ENCODE measurements at places on chromosomes 16 and 17.

DNA sequence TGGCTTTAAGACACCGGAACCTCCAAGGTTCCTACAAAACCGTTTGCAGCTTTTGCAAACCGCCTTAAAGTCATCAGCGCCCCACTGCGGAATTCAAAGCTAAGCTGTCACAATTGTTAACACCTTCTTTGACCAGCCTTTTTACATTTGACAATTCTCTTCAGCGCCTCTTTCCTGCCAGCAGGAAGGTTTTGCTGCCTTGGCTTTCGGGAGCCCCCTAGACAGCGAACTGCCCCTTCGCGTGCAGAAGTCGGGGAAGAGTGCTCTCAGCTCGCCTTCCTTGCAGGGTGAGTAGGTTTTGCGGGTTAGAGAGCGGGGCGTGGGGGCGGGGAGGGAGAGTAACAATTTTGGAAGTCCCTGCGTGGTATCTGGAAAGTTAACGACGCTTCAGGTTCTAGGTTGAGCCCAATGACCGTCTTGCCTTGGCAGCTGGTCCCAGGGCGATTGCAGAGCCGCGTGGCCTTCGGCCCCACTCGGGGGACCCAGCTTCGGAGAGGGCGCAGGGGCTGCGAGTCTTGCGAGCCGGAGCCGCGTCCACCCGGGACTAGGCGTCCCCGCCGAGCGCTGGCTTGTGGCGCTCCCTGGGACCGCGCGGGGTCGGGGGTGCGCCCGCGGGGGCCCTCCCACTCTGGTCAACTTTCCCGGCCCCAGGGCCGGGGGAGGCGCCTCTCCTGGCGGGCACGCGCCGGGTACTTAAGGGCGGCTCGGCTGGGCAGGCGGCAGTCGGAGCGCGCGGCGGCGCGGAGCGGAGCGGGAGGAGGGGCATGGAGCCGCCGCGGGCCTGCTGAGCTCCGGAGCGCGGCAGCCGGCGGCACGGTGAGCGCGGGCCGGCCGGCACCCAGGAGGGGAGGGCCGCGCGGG lies at the start of gene HAS3:
Gene HAS3 (plus strand): TSS at position 153 of the 861 bp plus-strand sequence. CDS start 3,743 bp downstream, outside the sequence.
- peak; percentile 22 for DNase-seq

GRCh38 chr16:66740533-66740932 lies 10.9 kb downstream of the DYNC1LI2 start:
- no peak for DNase-seq

DNA sequence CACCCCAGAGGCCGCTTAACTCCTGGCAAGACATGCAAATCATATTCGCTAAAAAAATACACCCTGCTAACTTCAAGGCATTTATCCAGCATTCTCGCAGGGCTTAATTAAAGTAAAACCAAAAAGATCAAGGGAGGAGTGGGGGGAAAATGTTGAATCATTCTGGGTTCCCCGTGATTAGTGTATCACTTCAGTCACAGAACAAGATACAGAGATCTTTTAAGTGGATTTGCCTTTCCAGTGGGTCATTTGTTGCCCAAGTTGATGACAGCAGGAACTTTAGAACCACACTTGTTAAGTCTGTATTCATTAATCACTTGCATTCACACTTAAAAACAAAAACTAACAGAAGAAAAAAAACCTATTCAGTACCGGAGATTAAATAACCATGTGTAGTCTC lies 17.3 kb downstream of the CRYBA1 start:
- DNase-seq: no peak

DNA sequence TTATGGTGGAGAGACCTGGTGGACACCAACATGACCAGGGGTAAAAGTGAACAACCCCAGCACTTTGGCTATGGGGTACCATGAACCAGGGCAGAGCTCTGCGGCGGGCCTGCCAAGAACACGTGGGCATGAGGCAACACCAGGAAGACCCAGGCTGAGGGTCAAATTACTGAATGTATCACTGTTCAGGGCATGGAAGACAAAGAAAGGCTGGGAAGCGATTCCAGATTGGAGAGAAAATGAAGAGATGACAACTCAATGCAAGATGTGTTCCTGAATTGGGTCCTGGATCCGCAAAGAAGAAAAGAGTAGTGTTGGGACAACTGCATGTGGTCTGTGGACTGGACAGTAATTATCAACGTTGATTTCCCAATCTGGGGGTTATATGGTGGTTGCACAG lies 19.8 kb downstream of the SPHK1 start:
- no peak for DNase-seq

Measured in stimulated activated CD4-positive, alpha-beta T cell treated with anti-CD3 and anti-CD28 coated beads, Interleukin-1b, Interleukin-23, amount 100 ng/mL, for 48 hours (primary cell).